ENCODE measurements at places on chromosomes 5 and 9.

DNA sequence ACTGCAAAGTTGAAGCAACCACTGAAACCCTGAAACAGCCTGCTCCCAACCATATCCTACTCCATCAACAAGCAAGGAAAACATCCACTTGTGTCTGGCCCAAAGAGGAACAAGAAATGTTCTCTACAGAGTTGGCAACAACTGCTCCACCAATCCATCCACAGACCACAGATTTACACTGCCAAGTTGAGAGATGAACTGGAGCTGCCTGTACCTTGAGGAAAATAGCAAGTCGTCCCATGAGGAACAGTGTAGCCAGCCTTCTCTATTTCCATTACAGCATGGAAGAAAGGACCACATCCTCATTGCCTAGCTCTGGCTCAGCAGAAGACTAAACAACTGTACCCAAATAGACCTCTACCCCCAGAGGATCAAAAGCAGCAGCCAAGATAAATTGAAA, 60.4 kb downstream of the DEPDC1B start:
- DNase-seq, result no peak

- no peak for DNase-seq
Observed at GRCh38 chr9:28887188-28887884, 1314.1 kb upstream of the C9orf72 start.

DNA sequence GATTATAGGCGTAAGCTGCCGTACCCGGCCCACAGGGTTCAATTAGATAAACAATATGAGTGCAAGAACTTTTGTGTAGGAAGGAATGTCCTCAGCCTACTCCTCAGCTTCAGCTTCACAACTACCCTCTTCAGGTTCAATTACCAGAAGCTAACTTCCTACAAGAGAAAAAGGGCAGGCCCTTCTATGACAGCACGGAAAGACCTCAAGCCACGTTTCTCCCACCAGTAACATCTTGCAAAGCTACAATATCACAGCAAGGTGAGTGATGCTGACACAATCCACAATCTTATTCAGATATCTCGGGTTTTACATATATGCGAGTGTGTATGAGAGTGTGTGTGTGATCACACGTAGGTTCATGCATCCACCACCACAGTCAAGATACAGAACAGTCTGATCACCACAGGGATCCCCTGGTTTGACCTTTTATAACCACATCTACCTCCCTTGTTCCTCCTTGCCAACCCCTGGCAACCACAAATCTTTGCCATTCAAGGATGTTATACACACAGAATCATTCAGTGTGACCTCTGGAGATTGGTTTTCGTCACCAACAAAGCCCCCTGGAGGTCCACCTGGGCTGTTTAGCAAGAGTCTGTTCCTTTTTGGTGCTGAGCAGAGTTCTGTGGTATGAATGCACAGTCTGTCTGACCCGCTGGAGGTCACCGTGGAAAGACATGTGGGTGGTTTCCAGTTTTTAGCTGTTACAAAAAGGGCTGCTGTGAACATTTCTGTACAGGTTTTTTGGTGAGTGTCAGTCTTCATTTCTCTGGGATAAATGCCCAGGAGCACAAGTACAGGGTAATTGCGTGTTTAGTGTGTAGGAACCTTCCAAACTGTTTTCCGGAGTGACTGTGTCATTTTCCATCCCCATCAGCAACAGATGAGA, 38.2 kb downstream of the IPPK start:
- DNase-seq, result no peak

GRCh38 chr5:177468329-177468684, 5.1 kb downstream of the DBN1 start:
- no peak for DNase-seq

- DNase-seq, result no peak
Observed at GRCh38 chr5:171659896-171660295, 125.7 kb upstream of the SMIM23 start.

DNA sequence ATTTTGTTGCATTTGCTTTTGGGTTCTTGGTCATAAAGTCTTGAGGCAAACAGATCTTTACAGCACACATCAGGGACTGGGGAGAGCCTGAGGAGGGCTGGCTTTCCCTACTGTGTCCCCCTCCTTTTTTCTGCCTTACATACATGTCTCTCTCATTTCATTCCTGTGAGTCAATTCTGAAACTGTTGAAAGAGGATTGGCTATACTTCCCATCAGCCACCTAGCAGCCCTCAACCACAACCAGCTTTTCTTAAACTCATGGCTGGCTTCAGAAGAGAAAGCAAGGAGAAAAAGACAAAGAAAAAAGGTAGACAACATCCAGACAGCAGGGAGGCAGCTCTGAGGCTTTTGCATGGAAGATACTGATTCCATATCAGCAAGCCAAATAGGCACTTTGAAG, 374.8 kb upstream of the KIF2A start:
- no peak for DNase-seq

DNA sequence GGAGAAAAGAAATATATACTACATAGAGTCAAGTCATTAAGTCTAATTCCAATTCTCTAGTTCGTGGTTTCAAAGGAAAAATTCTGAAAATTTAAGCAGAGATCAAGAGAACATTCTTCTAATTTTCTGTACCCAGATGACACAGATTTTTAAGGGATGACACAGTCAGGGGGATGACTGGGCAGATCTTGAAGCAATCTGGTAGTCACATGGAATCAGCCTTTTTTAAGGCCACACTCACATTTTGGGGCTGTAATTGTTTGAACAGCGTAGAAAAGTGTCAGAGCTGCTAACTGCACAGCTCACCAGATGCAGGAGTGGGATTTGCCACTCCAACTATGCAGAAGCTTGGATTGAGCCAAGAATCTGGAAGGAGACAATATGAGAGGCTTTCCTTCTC, 20.4 kb downstream of the PDE4D start:
- no peak for DNase-seq

- no peak for DNase-seq
Observed at GRCh38 chr9:27925815-27926214, 352.5 kb upstream of the C9orf72 start.

DNA sequence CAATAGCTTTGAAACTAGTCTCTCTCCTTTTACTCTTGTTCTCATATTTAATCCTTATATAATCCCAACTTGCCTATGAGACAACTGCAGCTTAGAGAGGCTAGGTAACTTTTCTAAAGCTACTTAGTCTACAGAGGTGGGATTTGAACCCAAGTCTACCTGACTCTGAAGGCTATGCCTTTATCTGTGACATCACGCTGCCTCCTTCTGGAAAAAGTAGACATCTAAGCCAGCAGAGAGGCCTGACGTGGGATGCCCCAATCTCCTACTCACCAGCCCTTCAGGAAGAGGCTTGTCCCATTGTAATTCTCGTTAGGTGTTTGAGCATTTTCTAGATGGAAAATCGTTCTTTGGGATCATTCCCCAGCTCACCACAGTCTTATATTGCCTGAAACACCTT, 167.5 kb downstream of the HSPA4 start:
- DNase-seq, result no peak

DNA sequence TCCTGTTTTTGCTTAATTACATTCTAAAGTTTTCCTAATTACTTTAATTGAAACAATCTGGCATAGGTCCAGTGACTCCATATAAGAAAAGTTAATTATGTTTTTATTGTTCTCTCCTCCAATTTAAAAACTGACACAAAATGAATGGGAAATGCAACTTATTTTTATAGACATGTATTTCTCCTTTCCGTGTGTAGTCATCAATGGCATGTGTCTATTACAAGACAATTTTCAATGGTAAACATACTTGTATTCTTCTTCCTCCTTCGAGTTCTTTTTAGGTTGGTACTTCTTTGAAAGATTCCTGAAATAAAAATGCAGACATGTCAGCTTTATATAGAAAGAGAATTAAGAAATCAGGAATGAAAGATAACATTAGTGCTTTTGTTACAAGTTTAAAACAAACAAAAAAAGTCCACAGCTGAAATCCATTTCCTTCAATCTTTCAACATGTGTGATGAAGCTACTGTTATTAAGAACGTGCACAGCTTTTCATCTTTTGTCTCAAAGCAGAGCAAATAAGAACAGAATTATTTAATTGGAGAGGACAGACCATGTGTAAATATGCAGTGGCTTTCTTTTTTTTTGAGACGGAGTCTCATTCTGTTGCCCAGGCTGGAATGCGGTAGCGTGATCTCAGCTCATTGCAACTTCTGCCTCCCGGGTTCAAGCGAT, 63.8 kb downstream of the FNBP1 start:
- no peak for DNase-seq

DNA sequence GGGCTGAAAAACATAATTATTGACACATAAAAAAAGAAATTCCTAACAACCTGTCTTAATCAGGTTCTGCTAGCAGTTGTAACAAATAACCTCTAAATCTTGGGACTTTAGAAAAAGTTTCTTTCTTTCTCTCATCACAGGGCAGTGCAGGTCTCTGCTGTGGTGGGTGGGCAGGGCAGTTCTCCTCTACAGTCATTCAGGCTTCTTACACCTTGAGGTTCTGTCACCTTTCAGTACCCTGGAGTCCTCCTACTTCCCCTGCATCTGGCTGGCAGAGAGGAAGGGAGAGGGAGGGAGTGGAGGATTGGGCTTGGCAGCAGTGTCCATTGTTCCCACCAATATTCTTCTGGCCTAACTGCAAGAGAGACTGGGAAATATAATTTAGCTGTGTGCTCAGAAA, 112.2 kb upstream of the ANKRD55 start:
- DNase-seq, result no peak

GRCh38 chr9:74772121-74772520, 115.6 kb downstream of the TRPM6 start:
- no peak for DNase-seq

- DNase-seq, result no peak
Observed at GRCh38 chr5:171432583-171433351, 13.3 kb downstream of the FGF18 start.

DNA sequence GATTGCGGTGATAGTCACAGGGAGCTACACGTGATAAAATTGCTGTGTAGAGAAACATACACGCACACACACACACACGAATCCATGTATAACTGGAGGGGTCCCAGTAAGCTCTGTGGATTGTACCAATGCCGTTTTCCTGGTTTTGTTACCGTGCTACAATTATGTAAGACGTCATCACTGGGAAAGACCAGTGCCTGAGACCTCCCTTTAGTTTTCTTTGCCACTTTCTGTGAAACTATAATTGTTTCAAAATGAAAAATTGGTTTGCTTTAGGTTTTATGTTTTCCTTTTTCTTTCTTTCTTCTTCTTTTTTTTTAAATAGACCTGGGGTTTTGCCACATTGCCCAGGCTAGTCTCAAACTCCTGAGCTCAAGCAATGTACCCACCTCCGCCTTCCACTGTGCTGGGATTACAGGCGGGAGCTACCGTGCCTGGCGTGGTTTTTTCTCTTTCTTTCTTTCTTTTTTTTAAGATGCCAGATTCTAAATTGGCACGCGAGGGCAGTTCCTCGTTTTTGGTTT, 21.3 kb downstream of the OR2V2 start:
- no peak for DNase-seq

GRCh38 chr5:95928724-95929253, 32.9 kb downstream of the ELL2 start:
- DNase-seq, result no peak

- DNase-seq, result no peak
Observed at GRCh38 chr5:55306641-55307382, 682 bp downstream of the DHX29 start.

- no peak for DNase-seq
Observed at GRCh38 chr9:70614786-70615463, 200.5 kb upstream of the KLF9 start.

- no peak for DNase-seq
Observed at GRCh38 chr9:132509928-132510874, 72.2 kb upstream of the BARHL1 start.

GRCh38 chr5:43729846-43730478, 127.0 kb downstream of the NNT start:
- DNase-seq, result no peak

DNA sequence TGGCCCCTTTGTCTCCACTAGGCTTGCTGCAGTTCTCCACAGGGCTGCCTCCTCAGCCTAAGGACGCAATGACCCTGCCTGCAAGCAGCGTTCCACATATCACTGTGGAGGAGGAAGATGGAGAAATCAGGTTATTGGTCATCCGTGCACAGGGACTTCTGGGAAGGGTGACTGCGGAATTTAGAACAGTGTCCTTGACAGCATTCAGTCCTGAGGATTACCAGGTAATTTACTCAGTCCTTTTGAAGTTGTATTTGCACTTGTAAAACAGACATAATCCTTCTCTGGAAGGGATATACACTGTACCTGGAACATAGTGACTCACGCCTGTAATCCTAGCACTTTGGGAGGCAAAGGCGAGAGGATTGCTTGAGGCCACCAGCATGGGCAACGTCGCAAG, 116.6 kb downstream of the ADGRV1 start:
- DNase-seq, result no peak

DNA sequence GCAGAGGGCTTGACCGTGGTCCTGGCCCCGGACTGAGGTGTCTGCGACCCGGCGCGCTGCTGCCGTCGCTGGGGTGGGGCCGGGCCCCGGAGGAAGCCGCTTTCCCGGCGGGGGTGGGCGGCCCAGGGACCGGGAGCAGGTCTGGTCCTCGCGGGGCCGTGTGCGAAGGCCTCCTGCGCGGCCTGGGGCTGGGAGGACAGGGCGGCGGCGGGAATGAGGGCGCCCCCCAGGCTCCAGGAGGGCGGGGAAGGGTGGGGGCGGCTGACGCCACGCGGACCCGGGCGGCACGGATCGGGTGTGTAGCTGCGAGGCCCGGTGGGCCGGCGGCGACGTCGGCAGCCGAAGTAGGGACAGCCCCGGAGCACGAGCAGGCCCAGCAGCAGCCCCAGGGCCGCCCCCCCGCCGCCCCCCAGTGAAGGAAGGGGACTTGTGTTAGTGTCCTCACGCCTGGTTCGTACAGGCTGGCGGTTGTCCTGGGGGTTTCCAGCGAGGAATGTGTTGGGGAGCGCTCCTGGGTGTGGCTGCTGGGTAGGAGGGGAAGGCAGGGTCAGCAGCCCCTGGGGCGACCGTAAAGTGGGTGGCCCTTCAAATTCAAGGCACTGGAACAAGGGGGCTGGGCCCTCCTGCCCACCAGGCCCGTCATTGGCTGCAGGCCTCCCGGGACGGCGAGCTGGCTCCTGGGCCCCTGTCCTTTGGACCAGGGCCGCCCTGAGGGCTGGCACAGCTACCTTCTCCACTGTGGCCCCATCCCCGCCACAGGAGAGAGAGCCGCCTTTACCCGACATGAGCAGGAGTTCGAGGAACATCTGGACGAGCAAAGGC, 597 bp upstream of the TMEM250 start:
- DNase-seq, result no peak

DNA sequence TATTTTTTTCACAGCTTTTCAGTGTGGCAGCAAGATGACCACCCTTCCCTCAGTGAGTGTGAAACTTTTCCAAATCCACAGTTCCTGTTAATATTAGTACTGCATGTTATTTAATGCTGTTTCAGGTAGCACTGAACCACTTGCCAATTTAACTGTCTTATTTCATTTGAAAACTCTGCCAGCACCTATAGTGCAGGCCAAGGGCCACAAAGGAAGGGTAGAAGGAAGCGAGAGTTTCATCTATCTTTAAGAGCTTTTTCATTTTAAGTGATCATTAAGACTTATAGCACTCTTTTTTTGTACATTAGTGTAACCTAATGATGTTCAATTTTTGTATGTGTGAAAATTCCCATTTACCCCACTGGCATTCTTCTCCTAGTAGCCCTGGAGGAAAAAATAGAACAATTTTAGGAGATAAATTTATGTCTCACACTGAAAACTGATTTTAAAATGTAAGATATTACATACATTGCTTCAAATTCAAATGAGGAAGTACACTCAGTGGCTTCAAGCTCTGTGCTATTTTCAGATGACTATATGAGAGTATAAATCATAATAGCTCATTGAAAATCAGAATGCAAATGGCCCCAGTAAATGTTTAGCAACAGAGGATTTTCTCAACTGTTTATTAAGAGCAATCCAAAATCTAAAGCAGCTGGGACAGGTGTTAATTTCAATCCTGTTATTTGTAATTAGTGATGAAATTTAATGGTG, 820.5 kb downstream of the PTPRD start:
- DNase-seq, result no peak

GRCh38 chr5:66616520-66617225, 20.5 kb downstream of the MAST4 start:
- no peak for DNase-seq
